ENCODE measurements at places on chromosomes 5 and 9.

DNA sequence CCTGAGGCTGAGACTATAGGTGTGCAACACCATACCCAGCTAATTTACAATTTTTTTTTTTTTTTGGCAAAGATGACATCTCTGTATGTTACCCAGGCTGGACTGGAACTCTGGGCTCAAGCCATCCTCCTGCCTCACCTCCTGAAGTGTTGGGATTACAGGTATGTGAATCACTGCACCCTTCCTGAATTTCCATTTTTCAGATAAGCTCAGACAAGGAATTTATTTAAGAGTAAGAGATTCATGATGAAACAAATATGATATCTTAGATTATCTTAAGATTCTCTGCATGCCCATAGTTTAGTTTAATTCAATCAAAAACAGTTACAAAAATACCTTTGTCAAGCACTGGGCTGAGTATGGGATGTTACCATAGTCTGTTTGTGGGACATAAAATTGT lies 128.4 kb upstream of the BASP1 start:
- no peak for DNase-seq

GRCh38 chr9:90251316-90251715 lies 391.3 kb downstream of the DIRAS2 start:
- DNase-seq = no peak

DNA sequence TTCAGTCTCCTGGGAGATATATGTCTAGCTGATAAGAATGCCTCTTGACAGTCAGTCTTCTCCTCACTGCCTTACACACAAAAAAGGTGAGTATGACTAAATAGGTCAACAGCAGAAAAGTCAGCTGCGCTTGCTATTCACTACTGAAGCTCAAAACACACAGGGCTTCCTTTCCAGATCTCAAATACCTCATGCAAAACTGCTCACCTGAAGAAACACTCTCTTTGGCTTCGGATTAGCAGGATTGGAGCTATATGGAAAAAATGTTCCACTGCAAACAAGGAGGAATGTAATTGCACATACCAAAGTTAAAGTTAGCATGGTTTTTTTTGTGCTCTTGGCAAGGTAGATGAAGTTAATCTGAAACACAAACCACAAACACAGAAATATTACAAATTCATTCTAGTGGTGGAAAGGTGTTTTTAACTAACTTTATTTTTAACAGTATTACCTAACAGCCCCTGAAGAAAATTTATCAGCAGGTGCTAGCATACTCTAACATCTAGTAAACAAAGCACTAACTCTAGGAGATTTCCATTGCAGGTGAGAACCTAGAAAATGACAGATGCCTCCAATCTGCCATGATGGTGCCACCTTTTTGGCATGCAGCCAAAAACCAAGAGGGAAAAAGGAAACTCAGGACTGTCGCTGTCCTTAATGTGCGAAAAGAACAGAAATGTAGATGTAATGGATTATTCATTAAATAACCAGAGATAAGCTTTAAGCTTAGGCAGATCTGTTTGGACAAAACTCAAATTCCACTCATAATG lies 31.8 kb downstream of the ERMP1 start:
- no peak for DNase-seq

DNA sequence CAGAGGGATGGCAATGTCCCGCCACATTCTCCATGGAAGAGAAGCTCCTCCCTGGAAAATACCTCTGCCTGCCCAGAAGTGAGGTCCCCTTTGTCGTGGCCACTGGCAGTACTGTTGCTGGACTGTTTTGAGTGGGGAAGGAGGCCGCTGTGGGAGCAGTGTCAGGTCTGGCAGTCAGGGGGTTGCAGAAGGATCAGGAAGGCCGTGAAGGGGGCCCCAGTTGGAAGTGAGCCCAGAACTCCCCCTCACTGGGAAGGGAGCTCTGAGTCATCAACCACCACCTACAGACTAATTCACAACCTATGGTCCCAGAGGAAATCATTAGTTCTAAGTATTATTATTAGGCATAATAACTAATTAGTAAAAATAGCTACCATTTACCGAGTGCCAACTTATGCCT lies 200.4 kb downstream of the TTLL11 start:
- DNase-seq = no peak

DNA sequence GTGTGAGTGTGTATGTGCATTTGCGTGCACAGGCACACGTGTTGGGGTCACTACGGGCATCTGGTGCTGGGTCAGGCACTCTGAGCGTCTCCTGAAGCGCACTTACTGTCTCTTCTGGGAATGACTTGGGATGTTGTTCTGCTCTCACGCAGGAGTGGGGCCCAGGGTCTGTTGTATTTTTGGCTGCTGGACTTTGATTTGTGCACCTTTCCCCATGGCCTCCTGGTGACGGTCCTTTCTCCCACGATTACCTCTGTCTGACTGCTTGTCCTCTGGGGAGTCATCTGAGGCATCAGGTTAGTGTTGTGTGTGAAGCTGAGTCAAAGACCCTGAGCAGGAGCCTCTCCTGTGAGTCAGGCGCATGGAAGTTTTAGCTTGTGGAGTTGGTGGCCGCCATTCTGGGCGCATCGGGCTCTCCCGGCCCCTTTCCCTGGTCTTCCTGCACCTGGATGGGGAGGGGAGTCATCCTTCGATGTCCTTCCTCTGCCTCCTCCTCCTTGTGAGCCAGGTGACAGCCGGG lies 62.1 kb downstream of the RXRA start:
- no peak for DNase-seq

- no peak for DNase-seq
These were observed 75.7 kb upstream of the SMARCA2 start for GRCh38 chr9:1939466-1939865.

GRCh38 chr5:124277767-124278545 lies 468.5 kb downstream of the ZNF608 start:
- DNase-seq = no peak

GRCh38 chr9:86598411-86599239 lies 244.4 kb upstream of the TUT7 start:
- DNase-seq = no peak

DNA sequence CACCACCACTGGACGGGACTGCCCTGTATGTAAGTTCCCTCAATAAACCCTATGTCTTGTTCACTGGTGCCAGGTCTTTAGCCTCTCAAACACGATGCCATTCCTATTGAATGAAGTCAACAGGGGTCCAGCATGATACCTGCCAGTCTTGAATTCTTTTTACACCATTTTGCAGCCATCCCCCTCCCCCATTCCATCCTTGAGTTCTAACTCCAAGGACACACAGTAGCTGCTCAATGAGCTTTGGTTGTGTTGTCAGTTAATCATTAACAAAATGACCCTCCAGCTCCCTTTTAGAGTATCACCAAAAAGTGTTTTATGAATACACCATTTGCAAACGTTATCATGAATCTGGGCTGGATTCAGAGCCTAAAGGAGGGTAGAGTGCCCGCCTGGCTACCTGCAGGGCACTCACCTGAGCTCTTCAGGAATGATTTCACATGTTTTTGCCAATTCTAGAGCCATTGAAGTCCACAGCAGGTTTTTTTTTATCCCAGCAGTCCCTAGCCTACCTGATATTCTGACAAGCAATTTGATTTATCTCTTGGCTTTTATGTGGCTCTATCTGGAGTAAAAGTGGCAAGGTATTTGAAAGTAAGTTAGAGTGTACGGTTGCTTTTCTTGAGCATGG lies 271.8 kb downstream of the SMARCA2 start:
- no peak for DNase-seq

DNA sequence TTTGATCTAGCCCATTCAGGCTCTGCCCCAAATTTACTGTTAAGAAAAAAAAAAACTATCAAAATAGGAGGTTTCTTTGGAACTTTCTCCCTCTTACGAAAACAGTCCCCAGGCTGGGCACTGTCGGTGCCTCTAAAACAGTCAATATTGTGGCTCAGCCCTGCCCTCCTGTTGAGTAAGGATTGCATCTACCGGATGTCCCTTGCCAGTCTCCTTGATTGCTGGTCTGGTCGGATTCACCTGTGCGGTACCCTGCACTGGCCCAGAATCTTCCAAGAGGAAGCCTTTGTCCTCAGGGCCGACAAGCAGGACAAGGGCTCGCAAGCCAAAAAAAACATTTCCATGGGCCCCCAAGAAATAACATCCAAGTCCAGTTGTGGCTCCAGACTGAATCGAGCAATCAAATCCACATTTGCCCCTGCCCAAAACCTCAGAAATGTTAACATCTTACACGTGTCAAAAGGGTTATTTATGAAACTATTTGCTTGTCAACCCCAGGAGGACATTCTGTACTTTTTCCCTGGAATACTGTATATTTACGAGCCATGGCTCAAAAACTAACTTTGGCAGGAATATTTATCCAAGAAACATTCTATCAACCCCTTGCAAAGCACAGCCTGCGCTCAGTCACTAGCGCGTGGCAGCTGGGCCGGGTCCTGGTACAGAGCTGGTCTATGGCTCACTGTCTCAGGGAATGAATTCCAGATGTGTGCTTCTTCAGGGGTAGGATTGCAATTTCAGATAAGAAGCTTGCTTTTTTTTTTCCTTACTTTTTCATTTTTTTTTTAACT lies 129.2 kb upstream of the ADRA1B start:
- no peak for DNase-seq

GRCh38 chr5:132268769-132269551 lies 11.5 kb downstream of the PDLIM4 start:
- DNase-seq = no peak

- DNase-seq = no peak
These were observed 19.6 kb upstream of the GABRB2 start for GRCh38 chr5:161566081-161566480.

GRCh38 chr5:13662626-13663025 lies 281.9 kb downstream of the DNAH5 start:
- DNase-seq = no peak

GRCh38 chr9:120713257-120714087 lies 798 bp downstream of the MEGF9 start:
- peak; percentile 14 for DNase-seq

GRCh38 chr9:91655658-91656057 lies 232.0 kb upstream of the NFIL3 start:
- DNase-seq = no peak

- no peak for DNase-seq
These were observed 500 bp upstream of the CREBRF start for GRCh38 chr5:173055722-173055982.

GRCh38 chr5:76715486-76715735 lies 515 bp upstream of the F2R start:
- peak; percentile 26 for DNase-seq
